H1 (cell line): ENCODE measurements at places on chromosomes 16 and 17.

DNA sequence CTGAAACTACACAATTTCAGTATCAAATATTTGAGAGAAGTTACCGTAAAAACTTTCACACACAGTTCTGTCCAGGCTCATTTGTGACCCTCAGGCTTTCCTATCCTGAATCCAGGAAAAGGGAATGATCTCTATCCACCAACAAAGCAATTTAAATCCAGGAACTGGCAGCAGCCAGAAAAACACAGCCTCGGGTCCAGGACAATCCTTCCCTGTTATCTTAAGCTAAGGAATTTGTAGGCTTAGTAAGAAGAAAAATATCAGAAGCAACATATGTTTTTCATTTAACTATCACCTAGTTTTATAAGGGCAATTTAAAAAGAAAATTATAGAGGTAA lies 47.1 kb downstream of the TEX2 start:
- no peak for DNase-seq
- peaks cover 4% of the 10 kb centered on the region for H3K4me1 ChIP-seq
- no peak overlapping the region for H3K4me3 ChIP-seq

GRCh38 chr16:11651796-11652195 lies 16.5 kb upstream of the SNN start:
- no peak overlapping the region for H3K4me3 ChIP-seq
- no peaks in the 10 kb centered on the region for H3K4me1 ChIP-seq
- DNase-seq: no peak
- no peak overlapping the region for H3K27ac ChIP-seq
- H3K27me3 ChIP-seq: no peaks in the 10 kb centered on the region

- H3K27ac ChIP-seq: no peak overlapping the region
- no peaks in the 10 kb centered on the region for H3K36me3 ChIP-seq
Measured at GRCh38 chr17:38636054-38636453, 30.3 kb upstream of the SRCIN1 start.

DNA sequence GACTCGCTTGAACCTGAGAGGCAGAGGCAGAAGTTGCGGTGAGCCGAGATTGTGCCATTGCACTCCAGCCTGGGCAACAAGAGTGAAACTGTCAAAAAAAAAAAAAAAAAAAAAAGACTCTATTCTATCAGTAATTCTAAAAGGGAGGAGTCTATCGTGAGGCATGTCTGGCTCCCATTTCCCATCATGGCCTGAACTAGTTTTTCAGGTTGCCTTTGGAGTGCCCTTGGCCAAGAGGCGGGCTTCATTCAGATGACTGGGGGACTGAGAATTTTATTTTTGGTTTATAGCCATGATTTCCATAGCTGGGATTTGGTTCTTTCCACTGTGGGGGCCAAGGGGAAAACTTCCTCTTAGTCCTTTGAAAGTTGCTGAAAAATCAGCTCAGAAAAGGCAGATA lies 3.5 kb upstream of the SNX29 start:
- no peaks in the 10 kb centered on the region for H3K36me3 ChIP-seq
- H3K4me1 ChIP-seq: peaks cover 4% of the 10 kb centered on the region; the same call in 1 of the 2 replicates
- no peaks in the 10 kb centered on the region for H3K27me3 ChIP-seq
- no peak overlapping the region for H3K4me3 ChIP-seq

- H3K4me3 ChIP-seq: no peak overlapping the region
- no peaks in the 10 kb centered on the region for H3K27me3 ChIP-seq
- H3K36me3 ChIP-seq: no peaks in the 10 kb centered on the region; the same call in 1 of the 2 replicates
- H3K4me1 ChIP-seq: no peaks in the 10 kb centered on the region
Measured at GRCh38 chr16:86545954-86546637, 8.9 kb downstream of the MTHFSD start.

- DNase-seq: no peak
- no peaks in the 10 kb centered on the region for H3K4me1 ChIP-seq
- no peaks in the 10 kb centered on the region for H3K36me3 ChIP-seq
- no peak overlapping the region for H3K4me3 ChIP-seq
Measured at GRCh38 chr16:80656711-80657150, 115.9 kb downstream of the DYNLRB2 start.

DNA sequence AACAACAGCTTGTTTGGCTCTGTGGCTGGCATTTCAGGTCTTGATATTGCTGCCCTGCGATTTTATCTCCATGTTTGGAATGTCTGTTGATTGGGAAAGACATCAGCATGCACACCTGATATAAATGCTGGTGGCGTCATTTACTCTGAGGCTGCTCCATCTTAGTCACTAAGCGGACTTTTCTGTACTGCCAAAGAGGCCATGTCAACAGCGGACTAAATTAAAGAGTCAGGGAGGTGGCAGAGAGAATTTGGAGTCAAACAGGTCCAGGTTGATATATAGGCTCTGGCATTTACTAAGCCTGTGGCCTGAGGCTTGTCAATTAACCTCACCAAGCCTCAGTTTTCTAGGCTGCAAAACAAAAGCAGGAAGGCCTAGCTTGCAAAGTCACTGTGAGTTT lies 6.2 kb downstream of the RBFOX1 start:
- no peaks in the 10 kb centered on the region for H3K36me3 ChIP-seq
- no peaks in the 10 kb centered on the region for H3K4me1 ChIP-seq
- no peak overlapping the region for H3K4me3 ChIP-seq
- no peaks in the 10 kb centered on the region for H3K27me3 ChIP-seq

- no peaks in the 10 kb centered on the region for H3K4me1 ChIP-seq
- no peak overlapping the region for H3K27ac ChIP-seq
- DNase-seq: no peak
- no peaks in the 10 kb centered on the region for H3K36me3 ChIP-seq
- no peaks in the 10 kb centered on the region for H3K27me3 ChIP-seq
Measured at GRCh38 chr17:29342158-29342765, 47.9 kb upstream of the TAOK1 start.

GRCh38 chr16:5073279-5073629 lies 1.6 kb downstream of the ALG1 start:
- peaks cover 11% of the 10 kb centered on the region for H3K36me3 ChIP-seq
- 0 out of 2 replicates have a peak, but pooled peaks cover 3% of the 10 kb centered on the region for H3K27me3 ChIP-seq
- peaks cover 6% of the 10 kb centered on the region; the same call in 1 of the 2 replicates for H3K4me1 ChIP-seq
- no peak overlapping the region for H3K27ac ChIP-seq
